ENCODE measurements at places on chromosomes 2 and 18.

GRCh38 chr2:112993831-112994230 is 11.4 kb upstream of the IL36A start:
- no peak overlapping the region for H3K4me3 ChIP-seq
- no peak overlapping the region for H3K27ac ChIP-seq
- no peak for ATAC-seq
- H3K36me3 ChIP-seq, result no peaks in the 10 kb centered on the region

DNA sequence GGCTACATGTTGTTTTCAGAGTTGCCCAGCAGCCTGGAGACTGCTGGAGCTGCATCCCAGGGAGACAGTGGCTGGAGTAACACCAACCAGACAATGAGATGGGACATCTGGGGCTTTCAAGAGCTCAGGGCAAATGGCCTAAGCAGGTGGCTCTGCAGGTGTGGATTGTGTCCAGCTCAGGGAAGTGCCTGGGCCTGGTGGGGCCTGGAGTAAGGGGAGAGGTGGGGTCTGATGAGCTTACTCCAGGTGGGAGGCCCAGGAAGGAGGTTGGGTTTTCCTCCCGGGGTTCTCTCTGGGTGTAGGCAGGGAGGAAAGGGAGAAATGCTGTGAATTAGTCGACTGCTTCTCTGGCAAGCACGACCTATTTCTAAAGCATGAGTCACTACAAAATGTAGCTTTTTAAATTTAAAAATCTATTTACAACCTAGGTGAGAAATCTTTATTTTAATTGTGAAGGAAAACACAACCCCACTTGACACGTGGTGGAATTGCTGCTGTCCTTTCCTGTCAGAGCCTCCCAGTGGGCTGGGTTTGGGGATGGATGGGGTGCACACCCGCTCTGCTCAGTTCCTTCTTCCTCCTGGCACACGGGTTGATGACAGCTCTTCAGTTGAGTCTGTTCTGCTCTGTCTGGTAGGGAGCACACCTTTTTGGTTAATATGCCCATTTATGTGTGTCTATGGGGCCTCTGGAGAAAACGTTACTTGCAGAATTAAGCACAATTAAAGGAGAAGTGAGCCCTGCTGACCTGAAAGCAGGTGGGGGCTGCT is 81.6 kb downstream of the SH3RF3 start:
- no peak for ATAC-seq
- H3K36me3 ChIP-seq, result no peaks in the 10 kb centered on the region
- no peaks in the 10 kb centered on the region for H3K4me1 ChIP-seq
- no peak overlapping the region for H3K4me3 ChIP-seq

GRCh38 chr18:48227206-48227605 is 182.0 kb downstream of the ZBTB7C start:
- H3K27me3 ChIP-seq, result no peaks in the 10 kb centered on the region
- no peak overlapping the region for H3K27ac ChIP-seq
- H3K4me3 ChIP-seq, result no peak overlapping the region
- no peak for ATAC-seq
- H3K36me3 ChIP-seq, result no peaks in the 10 kb centered on the region

DNA sequence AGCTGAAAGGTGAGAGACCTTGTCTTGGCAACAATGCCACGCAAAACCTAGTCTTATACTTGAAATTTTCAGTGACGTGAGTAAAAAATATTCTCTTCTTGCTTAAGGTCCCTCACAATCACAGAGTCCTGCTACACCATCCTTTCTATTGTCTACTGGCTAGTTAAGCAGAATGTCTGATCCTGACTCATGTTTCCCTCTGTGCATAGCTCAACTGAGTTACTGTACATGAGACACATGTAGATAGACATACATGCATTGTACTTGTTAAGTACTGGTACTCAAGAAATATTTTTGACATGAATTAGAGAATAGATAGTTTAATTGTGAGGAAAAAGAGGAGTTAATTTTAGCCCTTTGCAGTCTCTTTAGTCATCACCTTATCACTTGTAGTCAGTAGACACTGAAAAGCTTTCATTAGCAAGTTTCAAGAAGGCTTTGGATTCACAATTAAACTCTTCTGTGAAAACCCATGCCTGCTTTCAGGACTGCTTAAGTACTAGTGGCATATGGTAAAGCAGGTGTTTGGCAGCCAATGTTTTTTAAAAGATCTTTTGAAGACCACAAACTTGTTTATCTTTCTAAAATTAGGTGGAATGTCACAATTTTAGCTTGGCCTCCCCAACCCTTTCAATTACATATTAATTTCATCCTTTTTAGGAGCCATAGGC is 158.7 kb upstream of the CCDC150 start:
- H3K4me3 ChIP-seq, result no peak overlapping the region
- no peak for ATAC-seq
- no peak overlapping the region for H3K27ac ChIP-seq
- H3K27me3 ChIP-seq, result no peaks in the 10 kb centered on the region
- H3K4me1 ChIP-seq, result no peaks in the 10 kb centered on the region
- no peaks in the 10 kb centered on the region for H3K36me3 ChIP-seq

DNA sequence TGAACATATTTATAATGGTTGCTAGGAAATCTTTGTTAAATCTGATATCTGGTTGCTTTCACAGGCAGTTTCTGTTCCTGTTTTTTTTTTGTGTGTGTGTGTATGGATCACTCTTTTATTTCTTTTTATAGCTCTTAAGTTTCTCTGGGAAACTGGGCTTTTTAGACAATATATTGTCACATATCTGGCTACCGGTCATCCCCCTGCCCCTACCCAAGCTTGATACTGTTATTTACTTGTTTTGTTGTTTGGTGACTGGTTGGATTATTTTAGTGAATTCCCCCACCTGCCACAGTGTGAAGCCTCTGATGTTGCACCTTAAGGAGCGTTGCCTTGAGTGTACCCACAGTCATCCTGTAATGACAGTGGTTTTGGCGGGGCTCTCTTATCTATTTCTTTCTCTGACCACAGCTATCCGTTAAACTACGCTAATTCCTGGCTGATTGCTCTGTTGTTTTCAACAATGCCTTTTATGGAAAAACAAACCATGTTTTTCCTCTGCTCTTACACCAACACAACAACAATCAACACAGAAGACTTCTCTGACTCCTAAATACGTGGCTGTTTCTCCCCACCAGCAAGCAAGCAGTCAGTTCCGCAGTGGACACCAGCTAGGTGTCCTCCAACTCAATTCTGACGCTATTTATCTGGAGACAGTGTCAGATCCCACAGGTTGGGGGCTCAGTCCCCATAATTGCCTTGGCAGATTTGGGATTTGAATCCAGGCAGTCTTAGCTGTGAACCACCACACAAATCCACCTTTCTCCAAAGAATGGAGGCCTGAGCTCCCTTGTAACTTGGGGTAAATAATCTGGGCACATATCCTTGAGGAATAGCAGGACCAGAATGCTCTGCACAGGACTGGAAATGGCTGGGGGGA is 10.9 kb downstream of the GNLY start:
- no peaks in the 10 kb centered on the region for H3K27me3 ChIP-seq
- no peaks in the 10 kb centered on the region for H3K36me3 ChIP-seq
- H3K27ac ChIP-seq, result peak overlapping the region; percentile 80
- H3K4me1 ChIP-seq, result peaks cover 26% of the 10 kb centered on the region
- no peak for ATAC-seq

DNA sequence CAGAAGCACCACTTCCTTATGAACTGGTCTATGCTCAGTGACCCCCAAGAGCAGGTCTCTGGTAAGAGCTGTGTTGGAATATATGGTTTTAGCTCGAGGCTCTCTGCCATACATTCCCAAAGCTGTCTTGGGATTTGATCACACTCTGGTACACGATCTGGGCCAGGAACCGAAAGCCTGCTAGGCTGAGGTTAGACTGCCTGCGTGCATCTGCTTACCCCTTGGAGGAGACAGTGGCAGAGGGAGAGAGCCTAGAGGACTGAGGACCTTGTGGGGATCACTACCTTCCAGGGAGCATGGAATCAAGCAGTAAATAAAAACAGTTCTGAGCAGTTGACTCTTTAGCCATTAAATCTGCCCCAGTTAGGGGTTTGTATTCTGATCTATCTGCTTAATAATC is 63.7 kb downstream of the ZNF532 start:
- H3K27me3 ChIP-seq, result no peaks in the 10 kb centered on the region
- no peaks in the 10 kb centered on the region for H3K36me3 ChIP-seq
- H3K27ac ChIP-seq, result no peak overlapping the region
- no peaks in the 10 kb centered on the region for H3K4me1 ChIP-seq
- ATAC-seq, result no peak
- no peak overlapping the region for H3K4me3 ChIP-seq

GRCh38 chr2:162198239-162198638 is 45.0 kb downstream of the FAP start:
- H3K4me1 ChIP-seq, result no peaks in the 10 kb centered on the region
- no peak for ATAC-seq
- no peak overlapping the region for H3K27ac ChIP-seq
- peaks cover 5% of the 10 kb centered on the region for H3K36me3 ChIP-seq

DNA sequence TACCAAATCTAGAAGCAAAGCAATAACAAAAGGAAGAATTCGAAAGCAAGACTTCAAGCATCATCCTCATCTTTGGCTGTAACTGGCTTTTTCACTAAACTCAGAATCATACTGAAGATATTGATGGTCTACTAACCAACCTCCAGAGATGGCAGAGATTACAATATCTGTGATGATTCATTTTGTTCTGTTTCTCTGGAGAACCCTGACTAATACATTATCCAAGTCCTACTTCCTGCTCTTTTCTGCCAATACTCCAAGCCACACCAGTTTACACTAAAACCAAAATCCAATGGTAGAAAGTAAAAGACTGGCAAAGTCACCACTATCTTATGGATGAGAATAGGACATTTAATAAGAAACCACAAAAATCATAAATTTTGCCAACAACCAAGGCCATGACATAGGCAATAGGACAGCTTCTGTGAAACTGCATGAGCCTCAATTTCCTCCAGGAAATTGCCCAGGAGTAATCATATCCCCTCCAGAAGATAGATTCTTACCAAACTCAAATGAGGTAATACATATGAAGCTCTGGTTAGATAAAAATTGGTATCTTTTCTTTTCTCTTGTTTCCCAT is 159.8 kb downstream of the METTL4 start:
- H3K27me3 ChIP-seq, result no peaks in the 10 kb centered on the region
- ATAC-seq, result no peak
- H3K36me3 ChIP-seq, result no peaks in the 10 kb centered on the region

All from gastroesophageal sphincter (tissue), 4 donors.